Stimulated activated CD8-positive, alpha-beta memory T cell treated with anti-CD3 and anti-CD28 coated beads, Interleukin-12 subunit alpha, Interleukin-12 subunit beta, amount 100 ng/mL, for 4 hours (primary cell): ENCODE measurements at places on chromosomes 7 and 10.

- peak; percentile 11 for DNase-seq
Measured at GRCh38 chr7:44309271-44310091, 15.9 kb downstream of the CAMK2B start.

- DNase-seq = no peak
Measured at GRCh38 chr7:13155188-13155587, 467.8 kb downstream of the ARL4A start.

GRCh38 chr7:16046041-16046440 lies 359.6 kb upstream of the MEOX2 start:
- DNase-seq = no peak

DNA sequence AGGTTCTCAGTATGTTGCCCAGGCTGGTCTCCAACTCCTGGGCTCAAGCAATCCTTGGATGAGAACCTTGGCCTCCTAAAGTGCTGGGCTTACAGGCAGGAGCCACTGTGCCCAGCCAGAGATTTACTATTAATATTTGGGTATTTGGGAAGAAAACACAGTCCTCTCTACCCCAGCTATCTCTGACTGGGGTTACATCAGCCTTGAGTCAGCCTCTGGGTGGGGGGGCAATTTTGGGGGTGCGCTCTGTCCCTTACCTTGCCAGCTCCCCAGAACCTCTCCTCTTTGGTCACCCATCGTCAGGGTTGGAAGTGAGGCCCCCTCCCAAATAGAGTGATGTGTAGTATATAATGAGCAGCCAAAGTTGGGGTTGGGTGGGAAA lies 1.8 kb downstream of the MLXIPL start:
- DNase-seq = no peak

- no peak for DNase-seq
Measured at GRCh38 chr7:100679129-100679926, 5.8 kb downstream of the GNB2 start.

- DNase-seq = no peak
Measured at GRCh38 chr10:132223611-132224342, 37.0 kb downstream of the DPYSL4 start.

DNA sequence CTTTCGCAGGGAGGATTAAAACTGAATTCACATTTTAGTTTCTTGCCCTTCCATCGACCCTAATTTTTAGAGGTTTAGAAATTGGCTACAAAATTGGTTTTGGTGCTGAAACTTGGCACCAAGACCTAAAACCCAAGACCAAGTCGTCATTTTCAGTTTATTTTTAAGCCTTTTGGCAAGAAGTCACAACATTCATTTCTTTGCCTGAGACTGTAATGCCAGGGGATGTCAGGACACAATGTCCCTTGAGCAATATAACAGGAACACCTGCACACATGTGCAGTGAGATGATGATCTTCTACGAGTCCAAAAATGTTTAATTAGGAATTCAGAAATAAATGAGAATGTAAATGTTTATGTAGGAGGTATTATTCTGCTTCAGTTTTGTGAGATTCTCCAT lies 335.4 kb upstream of the ANKRD30A start:
- no peak for DNase-seq

- no peak for DNase-seq
Measured at GRCh38 chr7:142770661-142771352, at the start of gene PRSS2. PRSS2 (plus strand) TSS chr7:142770970; CDS start chr7:142770983, 13 bp downstream.
